ENCODE measurements at places on chromosomes 7 and 10. TPM values are rescaled to one million over a fixed set of nuclear protein-coding genes. Genes with fewer than 3 reads are reported as not detected.

- no peak for DNase-seq
These were observed 636.2 kb upstream of the ANKRD30A start for GRCh38 chr10:36489181-36489580.

- no peak for DNase-seq
These were observed 59.0 kb downstream of the CCDC6 start for GRCh38 chr10:59847326-59847725.

DNA sequence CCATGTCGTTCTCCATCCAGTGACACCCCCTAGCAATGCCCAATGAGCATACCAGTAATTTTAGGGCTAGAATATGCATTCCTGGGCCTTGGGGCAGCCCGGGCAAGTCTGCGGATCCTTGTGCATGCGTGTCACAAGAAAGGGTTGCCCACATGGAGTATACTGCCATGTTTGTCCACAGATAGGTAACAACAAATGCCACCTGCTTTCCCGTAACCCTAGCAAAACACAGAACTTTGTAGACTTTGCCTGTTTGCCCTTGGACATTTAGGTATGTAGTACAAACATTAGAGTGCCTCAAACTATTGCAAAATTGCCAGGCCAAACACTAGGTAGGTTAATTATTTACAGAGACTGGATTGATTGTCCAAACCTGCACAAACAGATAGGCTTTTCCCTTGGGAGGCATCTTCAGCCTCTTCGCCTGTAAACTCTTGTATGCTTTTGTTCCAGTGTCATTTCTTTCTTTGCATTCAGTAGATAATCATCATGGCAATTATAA is 117.0 kb downstream of the ADCY1 start:
- DNase-seq, result peak; percentile 46

- no peak for DNase-seq
These were observed 8.3 kb upstream of the DENND10 start for GRCh38 chr10:119095640-119096039.

DNA sequence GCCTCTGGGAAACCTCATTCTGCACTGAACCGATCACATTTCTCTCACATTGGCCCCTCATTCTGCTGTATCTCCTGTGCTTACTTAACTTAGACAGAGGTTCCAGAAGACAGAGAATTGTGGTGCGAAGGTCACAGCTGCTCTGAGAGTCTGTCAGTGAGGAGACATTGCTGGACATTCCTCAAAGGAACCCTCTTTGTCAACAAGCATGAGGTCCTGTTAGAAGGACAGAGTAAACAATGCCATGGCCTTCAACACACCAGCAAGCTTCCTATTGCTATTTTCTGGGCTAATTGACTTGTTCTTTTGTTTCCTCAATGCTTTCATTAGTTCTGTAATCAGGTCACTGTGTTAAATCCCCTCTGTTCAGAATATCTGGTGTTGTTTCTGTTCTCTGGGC is 109.3 kb upstream of the FZD8 start:
- no peak for DNase-seq

BICC1 gene
- 24.6 TPM for total RNA-seq
